ENCODE measurements at places on chromosomes 16 and 17. TPM values are rescaled to one million over a fixed set of nuclear protein-coding genes. Genes with fewer than 3 reads are reported as not detected.

ACE gene
- total RNA-seq = 7.9 TPM

ZG16B gene
- total RNA-seq = not detected

ADAP2 gene
- total RNA-seq = 4.5 TPM

CACNG3 gene
- total RNA-seq = not detected

SP2 gene
- total RNA-seq = 1.6 TPM

CDH16 gene
- total RNA-seq = under 0.01 TPM

CDYL2 gene
- total RNA-seq = 1.2 TPM

CNTNAP1 gene
- 43.6 TPM for total RNA-seq

PIK3R5 gene
- not detected for total RNA-seq

DOC2B gene
- total RNA-seq = not detected

HSF4 gene
- total RNA-seq = 50.4 TPM

CPNE2 gene
- 22.0 TPM for total RNA-seq

PRSS33 gene
- total RNA-seq = not detected

DPEP2 gene
- total RNA-seq = not detected

BTBD17 gene
- not detected for total RNA-seq

KIF18B gene
- total RNA-seq = 6.7 TPM

C17orf113 gene
- total RNA-seq = 0.17 TPM

Measured in smooth muscle cell of trachea (primary cell).